GM06990 (cell line): ENCODE measurements at places on chromosomes 5 and 9.

DNA sequence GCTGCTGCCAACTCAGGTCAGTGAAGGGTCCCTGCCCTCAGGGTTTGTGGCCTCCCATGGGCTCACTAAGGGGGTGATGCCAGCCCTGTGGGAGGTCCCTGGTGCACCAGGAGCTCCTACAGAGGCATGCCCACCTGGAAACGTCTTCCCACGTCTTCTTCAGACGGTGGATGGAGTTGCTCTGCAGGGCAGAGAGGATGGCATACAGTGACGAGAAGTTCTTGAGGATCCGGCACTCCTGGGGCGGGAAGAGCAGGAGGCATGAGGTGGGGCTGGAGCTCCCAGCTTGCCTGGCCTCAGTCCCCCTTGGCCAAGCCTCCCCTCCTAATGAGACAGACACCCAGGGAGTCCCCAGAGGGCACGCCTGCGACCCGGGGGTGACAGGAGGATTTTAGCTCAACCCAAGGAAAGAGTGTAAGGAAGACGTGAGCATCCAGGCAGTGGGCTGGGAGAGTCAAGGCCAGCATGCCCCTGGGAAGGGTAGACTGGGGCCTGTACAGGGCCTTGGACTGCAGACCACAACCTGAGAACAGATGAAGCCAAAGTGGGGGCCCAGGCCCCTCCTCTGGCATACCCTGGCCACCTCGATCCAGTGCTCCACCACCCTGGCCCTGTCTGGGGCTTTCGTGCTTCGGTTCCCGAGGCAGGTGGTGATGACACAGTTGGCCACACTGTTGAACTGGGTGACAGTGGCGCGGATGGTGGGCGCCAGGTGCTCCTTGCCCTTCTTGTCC is 14.4 kb downstream of the RALGDS start:
- no peak for DNase-seq

DNA sequence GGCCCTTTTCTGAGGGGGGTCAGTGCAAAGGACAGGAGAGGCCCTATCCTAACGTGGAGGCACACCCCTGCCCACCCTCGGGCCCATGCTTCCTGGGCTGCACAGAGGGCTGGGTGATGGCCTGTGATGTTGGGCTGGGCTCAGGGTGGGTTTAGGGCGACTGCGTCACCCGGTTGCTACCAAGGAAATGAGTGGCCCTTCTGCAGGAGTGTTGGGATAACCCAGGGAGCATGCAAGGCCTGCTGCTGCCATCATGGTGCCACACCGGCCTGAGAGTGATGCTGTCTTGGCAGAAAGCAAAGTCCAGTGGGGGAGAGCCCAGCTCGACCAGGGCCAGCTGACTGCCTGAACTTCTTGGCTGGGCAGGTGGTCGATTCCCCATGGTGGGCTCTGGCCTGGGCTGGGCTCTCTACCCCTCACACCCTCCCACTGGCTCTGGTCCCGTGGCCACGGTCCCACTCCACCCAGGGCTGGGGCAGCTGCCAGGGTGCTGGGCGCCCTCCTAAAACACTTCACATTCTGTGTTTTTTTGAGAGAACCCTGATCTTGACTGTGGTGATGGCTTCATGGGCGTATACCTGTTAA is 21.5 kb upstream of the MRNIP start:
- DNase-seq, result no peak

- no peak for DNase-seq
Observed at GRCh38 chr9:109331353-109331752, 10.5 kb upstream of the EPB41L4B start.

DNA sequence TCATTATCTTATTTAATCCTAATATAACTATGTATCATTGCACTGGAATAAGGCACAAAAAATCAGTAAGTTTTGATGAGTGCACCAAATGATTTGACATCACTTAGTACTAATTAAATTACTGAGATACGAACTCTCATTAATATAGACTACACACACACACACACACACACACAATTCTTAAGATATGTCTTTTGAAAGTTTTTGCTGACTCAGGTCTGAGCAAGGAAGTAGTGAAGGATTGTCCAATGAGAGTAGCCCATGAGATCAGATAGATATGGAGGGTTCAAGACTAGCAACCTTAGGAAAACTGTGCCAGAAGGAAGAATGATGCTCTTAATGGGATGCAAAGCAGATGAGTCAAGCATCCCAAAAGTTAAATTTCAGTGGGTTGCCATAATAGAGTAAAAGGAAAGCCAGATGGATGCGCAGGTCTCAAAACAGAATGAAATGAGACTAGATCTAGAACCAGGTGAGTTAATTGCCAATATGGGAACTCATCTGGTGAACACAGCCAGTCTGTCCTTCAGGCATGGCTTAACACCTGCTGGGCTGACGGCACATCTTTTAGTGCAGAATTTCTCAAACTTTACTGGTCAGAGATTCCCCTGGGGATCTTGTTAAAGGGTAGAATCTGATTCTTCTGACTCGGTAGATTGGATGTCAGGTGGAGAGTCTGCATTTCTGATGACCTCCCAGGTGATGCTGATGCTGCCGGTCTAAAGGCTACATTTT is 197.0 kb upstream of the NR4A3 start:
- DNase-seq, result no peak

DNA sequence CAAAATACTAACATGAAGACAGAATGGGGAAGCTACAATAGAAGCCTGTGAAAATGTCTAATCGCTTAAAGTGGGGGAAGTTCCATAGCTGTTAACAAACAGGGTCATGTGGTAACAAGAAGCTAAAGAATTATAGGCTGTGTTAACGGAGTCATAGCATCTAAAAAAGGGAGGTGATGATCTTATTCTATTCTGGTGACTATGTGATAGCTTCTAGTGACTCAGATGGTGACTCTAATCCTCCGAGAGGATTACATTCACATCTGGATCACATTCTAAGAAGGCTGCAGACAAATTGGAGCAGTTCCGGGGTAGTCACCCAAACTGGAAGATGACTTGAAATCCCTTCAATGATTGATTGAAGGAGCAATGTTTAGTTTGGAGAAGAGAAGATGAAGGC is 142.1 kb downstream of the LIFR start:
- no peak for DNase-seq

DNA sequence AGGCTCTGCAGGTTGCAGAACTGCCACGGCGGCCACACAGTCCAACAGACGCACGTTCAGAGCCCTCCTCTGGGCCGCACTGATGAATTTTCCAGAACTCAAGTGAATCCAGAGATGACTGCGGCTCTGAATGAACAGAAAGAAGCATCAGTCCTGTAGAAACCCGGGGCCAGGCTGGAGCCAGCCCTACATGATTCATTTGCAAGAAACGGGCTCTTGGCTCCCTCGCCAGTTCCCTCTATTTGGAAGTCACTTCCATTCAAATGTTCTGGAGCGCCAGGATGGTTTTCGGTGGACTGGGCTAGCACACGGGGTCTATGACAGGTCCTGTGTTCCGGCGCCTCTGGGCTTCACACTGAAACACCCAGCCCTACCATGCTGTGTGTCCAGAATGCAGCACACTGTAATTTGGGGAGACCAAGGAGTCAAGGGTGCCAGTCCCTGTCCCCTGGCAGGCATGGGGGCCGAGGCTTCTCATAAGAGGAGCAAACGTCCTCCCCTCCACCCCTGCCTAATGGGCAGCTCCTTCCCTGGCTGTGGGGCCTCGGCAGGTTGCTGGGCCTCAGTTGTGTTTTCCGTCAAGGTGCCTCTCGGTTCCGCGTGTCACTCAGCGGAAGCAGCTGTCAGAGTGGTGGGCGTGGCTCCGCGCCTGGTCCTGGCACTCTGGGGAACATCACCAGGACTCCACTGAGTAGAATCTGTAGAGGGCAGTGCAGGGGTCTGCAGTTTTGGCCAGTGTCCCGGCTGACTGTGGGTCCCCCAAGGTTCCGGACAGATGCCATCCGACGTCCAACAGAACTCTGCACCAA is 18.1 kb upstream of the COL5A1 start:
- no peak for DNase-seq

- no peak for DNase-seq
Observed at GRCh38 chr9:81687521-81688261, 1.7 kb downstream of the TLE1 start.

GRCh38 chr9:104872656-104873488 is 55.1 kb downstream of the ABCA1 start:
- no peak for DNase-seq

GRCh38 chr9:69295872-69296552 is 29.0 kb upstream of the ENTREP1 start:
- DNase-seq, result no peak

DNA sequence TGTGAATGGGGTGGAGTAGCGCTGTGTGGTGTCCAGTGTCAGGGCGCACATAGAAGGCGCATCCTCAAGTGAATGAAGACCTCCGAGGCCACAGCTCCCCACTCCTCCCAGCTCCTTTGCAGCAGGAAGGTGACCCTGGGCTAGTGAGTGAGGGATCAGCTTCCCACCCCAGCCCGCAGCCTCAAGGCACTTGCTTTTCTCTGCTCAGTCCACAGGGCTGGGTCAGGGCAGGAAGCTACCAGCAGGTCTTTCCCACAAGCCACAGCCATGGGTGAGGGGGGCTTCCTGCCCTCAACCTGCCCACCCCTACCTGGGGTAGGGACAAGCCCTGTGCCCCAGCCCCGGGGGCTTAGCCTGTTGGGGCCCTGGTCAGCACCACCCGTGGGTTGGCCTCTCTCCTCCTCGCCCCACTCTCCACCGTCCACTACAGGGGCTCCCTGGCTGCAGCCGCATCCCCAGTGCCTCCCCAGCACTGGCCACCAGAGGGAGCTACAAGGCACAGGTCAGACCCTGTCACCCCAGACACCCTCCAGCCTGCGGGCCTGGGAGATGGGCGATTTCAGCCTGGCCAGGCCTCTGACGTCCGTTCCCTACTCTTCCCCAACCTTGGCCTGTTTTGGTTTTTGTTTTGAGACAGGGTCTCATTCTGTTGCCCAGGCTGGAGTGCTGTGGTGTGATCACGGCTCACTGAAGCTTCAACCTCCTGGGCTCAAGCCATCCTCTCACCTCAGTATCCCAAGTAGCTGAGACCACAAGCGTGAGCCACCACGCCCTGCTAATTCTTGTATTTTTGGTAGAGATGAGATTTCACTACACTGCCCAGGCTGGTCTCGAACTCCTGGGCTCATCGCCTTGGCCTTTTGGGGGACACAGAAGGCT is 1.3 kb upstream of the ABCA2 start:
- peak; percentile 82 for DNase-seq

GRCh38 chr5:180804129-180804618 is 1.6 kb upstream of the MGAT1 start:
- DNase-seq, result no peak

GRCh38 chr5:4802044-4802443 is 338.1 kb upstream of the ADAMTS16 start:
- DNase-seq, result no peak

GRCh38 chr9:121398374-121398773 is 28.3 kb upstream of the STOM start:
- DNase-seq, result no peak

DNA sequence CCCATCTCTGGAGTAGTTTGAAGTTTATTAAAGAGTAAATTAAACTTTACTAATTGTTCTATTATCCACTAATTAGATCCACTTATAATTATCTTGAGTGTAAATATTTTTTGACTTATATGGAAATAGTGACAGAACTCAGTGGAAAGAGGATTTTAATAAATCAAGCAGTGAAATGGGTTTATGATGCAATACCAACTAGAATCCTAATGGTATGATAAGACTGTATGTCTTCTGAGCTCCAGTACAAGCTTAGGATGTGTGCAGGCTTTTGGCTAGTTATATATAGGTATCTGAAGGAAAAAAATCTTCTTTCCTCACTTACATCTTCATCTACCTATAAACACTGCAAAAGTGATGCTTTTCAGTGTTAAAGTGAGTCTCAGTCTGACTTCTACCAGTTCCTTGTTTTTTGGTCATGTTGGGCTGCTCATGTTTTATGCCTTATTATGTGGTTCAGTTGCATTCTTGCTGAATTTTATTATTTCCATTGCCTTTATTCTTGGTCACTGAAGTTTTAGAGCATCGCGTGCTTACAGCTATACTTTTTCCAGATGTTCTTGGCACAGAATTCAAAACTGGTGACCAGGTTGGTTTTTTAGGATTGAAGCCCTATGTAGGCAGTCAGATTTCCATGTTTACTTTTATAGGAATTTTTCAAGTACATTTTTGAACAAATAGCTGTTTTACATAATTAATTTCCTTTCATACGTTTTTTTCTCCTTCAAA is 30.5 kb downstream of the XRCC4 start:
- no peak for DNase-seq

DNA sequence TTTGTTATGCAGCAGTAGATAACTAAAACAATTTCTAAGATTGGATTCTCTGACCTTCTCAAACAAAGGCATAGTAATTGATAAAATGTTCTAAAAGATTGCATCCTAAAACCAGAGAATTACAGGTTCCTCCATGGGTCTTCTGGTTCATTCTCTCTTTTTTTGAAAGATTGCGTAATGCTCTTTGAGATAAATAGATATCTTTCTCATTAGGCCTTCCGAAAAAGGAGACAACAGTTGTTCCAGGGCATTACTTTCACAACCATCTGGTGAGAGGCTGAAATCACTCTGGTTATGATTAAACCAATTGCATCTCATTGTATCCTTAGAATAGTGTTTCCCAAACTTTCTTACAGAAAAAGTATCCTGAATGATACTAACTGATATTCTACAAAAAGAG is 174.7 kb upstream of the NREP start:
- DNase-seq, result no peak

GRCh38 chr9:18658804-18659705 is 185.1 kb downstream of the ADAMTSL1 start:
- DNase-seq, result no peak

DNA sequence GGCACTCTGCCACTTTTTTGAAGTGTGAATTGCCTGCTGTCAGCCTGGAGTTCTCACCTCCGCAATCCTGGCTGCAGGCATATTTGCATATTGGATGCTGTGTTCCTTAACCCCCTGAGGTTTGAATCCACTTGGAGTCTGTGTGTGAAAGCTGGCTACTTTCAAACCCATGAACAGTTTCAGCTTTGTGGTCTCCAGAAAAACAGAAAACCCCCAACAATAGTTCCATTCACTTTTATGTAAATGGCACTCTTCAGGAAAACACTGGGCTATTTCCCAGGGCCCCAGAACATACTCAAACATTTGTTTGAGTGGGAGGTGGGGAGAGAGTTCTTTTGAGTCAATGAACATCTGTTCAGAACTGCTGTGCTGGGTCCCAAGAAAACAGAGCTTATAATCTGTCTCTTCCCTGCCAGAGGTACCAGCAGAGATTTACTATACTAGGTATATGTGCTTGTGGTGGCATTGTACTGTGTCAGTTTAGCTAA is 5.0 kb downstream of the NUDT2 start:
- no peak for DNase-seq

DNA sequence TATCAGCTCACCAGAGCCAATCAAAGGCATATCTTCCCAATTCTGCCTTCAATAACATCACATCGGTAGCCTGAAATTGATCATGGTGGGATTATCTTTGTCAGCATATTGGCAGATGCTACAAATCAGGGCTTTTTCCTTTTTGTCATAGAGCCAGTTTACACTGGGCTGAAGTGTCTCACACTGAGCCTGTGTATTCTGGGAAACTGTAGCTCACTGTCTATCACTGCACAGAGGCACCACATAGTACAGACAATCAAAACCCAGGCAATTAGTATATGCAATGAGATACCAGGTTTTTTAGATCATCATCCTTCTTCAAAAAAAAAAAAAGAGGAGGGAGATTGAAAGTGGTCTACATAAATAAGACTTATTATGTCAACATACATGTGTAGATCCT is 46.6 kb downstream of the ADAM19 start:
- DNase-seq, result no peak
